ENCODE measurements at places on chromosomes 3 and 15.
A peak's percentile ranks its signal among the peaks of the same experiment; 100 is the strongest.

GRCh38 chr3:182121401-182121800 lies 409.7 kb downstream of the SOX2 start:
- DNase-seq = no peak

GRCh38 chr3:24006-24405 lies 172.6 kb upstream of the CHL1 start:
- DNase-seq = no peak

DNA sequence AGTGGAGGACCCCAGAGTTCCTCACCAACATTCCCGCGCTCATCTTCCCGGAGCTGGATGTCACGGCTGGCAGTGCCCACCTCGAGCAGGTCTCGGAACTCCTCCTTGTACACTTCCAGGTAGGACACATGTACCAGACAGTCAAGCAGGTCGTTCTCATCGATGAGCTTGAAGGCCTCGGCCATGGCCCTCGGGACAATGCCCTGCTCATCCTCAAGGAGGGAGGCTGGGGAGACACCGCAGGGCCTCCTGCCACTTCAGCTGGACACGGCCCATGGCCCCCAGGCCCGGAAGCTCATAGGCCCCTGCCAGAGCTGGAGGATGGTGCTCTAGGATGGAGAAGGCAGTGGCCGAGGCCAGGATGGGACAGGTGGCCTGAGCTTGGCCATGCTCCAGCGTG lies 5.6 kb downstream of the KIF7 start:
- no peak for DNase-seq

DNA sequence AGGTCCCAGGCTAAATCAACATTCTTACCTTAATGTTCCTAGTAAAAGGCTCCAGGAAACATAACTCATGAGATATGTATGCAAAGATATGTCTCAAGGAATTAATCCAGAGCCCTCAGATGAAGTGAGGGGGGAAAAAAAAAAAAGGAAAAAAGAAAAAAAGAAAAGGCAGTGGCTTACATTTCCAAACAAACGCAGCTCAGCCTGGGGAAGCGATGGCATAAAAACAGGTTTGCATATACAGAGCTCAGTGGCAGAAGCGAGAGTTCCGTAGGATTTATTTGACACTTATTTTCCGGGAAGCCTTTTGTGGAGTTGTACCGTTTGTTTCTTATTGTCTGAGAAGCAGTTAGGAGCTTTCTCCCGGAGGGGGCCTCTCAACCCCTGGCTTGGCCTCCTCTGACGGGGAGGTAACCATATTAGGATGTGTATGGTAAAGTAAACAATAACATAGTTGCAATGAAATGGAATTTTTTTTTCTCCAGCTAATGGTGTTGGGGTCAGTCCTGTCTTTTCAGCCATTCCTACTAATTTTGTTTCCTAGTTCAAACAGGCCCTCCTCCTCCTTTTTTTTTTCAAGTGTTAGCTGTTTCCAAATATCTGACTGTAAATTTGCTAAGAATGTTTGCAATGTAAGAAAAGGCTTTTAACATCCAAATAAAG lies 338.6 kb downstream of the FOXP1 start:
- no peak for DNase-seq

DNA sequence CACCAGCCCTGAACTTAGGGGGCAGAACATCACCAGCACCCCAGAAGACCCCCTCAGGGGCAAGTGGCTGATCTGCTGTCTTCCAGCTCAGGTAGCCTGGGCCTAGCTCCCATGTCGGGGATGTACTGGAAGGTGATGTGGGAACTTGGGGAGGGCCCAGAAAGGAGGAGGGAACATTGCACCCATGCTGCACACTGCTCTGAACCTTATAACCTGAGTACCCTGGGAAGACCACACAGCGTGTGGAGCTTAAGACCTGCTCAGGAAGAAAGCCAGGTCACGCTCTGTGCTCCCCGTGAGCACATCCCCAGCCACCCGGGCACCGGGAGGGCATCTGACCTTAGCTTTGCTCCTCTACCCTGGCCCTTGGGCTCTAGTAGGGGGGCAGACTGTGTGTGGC lies 159.4 kb downstream of the ATP10A start:
- no peak for DNase-seq

DNA sequence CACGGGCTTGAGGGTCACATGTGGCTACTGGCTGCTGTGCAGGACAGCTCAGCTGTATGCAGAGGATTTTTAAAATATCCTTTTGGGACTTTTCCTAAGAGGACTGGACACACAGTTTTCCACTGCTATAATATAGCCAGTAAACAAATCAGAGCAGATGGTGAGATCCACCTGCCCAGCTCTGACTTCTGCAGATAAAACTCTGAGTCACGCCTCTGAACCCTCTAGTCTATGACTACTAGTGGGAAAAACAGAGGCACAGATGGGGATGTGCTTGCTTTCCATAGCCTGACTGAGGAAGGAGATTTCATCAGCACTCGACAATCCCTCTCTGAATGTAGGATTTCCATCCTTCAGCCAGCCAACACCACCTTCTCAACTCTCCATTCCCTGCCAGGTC lies 45.1 kb downstream of the COLQ start:
- no peak for DNase-seq

- DNase-seq = no peak
Observed at GRCh38 chr15:98586066-98586465, 62.3 kb upstream of the IGF1R start.

DNA sequence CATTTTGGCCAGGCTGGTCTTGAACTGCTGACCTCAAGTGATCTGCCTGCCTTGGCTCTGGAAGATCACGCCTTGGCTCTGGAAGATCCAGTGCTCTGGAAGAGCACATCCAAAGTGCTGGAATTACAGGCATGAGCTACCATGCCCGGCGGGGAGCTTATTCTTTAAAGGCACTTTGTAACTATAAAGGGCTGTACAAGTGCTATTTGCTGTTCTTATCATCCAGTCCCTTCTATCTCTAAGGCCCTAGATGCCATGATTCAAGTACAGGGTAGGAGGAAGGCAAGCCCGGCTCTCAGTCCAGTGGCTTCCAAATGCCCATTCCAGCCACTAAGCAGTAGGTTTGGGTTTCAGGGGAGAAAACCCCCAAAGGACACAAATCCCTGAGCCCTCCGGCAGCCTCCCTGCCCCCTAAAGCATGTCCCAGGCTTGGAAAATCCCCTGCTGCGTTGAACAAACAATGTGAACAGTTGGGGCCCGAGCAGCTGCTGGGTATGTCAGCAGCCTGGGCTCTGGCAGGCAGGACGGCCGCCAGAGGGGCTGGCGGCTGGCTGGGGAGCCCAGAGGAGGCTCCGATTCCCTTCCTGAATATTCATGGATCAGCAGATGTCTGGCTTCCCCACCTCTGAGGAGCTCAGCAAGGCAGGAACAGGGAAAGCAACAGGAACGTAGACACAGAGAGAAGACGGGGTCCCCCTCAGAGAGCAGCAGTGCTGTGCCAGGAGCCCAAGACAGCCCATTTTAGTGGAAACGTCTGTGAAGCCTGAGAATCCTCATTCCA lies 7.7 kb downstream of the IGDCC4 start:
- peak; percentile 90 for DNase-seq

DNA sequence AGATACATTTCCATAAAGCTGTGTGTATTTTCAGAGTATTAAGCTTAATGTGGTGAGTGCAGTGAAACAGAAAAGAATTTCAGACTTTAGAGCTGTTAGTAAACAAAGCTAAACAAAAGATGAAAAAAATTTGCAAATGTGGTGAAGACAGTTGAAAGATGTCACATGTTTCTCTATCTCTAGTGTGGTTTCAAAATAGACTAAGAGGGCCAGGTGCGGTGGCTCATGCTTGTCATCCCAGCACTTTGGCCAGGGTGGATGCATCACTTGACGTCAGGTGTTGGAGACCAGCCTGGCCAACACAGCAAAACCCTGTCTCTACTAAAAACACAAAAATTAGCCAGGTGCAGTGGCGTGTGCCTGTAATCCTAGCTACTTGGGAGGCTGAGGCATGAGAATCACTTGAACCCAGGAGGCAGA lies 466.0 kb upstream of the NR2F2 start:
- DNase-seq = no peak

DNA sequence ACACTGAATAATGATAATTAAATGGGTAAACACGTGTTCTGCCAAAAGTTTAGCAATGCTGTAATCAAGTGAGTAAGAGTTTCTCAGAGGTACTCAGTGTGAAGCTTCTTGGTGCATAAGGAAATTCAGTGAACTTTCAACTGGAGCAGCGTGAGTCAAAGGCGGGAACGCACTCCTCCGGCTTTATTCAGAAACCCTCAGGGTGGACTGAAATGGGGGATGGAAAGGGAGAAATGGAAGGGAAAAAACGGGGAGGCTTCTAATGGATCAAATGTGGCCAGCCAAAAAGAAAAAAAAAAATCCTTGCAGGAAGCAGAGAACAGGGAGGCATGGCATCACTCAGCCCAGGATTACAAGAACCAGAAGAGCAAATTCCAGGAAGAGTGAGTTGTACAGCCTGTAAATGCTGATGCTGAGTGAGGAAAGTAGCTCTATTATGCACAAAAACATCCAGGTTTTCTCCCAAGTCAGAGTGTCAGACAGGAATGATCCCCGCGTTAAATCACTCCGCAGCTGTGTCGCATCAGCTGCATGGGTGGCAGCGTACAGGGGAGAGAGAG lies 85.3 kb downstream of the ASB7 start:
- DNase-seq = no peak

DNA sequence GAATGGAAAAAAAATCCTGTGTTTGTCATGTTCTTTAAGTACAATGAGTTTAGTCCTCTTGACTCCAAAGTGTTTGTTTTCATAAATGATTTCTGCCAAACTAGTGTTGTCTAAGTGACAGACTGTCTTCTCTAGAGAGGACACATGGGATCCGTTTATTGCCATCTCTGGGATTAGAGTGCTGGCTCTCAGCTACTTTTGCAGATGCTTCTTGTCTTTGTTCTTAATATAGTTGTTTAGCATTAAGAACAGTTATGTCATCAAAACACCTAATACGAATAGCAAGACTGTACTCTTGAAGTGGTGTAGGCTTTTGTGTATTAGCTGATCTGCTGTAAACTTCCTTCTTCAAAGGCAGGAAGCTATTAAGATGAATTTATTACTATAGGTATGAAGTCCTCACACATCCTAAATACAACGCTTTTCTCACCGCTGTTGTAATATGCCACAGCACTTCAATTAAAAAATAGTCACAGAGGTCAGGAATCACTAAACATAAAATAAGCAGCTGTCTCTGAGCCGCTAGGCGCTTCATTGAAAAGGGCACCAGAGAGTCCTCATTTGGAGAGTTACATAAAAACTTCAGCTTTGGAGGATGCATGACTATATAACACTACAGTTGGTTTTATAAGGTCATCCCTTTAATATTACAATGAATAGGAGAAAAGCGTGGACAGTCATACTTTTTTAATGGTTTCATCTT lies 128.3 kb upstream of the ZNF385D start:
- DNase-seq = no peak

DNA sequence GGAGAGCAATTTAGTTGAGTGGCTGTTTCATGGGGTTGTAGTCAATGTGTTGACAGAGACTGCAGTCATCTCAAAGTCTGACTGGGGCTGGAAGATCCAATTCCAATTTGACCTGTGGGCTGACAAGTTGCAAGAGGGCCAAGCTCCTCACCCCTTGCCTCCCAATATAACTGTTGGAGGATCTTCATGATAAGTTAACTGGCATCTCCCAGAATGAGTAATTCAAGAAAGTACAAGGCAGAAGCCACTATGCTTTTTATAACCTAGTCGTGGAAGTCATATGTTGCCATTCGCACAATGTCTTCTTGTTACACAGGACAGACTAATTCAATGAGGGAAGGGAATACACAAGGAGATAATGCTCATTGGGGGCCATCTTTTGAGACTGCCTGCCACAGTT lies 29.1 kb downstream of the GPR15 start:
- no peak for DNase-seq

DNA sequence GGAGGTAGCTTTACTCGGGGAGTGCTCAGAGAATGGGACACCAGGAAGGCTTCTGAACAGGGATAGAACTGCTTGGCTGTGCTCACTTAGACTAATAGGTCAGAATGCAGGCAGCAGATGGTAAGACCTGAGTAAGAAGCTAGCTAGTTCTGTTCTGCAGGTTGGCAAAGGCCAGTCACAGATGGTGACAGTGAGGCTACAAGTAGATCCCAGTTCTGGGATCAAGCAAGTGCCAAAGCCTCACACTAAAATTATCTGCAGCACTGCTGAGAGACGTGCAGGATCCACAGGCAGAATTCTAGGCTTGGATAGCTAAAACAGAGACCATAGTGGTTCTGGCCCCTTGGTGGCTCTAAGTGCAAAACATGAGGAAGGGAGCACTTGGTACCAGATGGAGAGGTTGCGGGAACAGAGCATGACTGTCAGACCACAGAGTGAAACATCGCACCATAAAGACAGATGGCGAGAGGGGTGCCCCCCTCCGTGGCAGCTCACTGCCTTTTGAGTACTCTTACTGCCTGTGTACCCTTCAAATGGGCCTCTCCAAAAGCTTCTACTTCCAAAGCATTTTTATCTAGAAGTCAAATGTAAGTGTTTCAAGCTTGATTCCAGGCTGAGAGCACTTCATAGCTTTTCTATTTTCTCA lies 3.6 kb upstream of the GLCE start:
- DNase-seq = peak; percentile 92

GRCh38 chr3:186476044-186476468 lies 68.1 kb downstream of the CRYGS start:
- DNase-seq = no peak

GRCh38 chr3:118171236-118171852 lies 863.3 kb downstream of the IGSF11 start:
- no peak for DNase-seq

DNA sequence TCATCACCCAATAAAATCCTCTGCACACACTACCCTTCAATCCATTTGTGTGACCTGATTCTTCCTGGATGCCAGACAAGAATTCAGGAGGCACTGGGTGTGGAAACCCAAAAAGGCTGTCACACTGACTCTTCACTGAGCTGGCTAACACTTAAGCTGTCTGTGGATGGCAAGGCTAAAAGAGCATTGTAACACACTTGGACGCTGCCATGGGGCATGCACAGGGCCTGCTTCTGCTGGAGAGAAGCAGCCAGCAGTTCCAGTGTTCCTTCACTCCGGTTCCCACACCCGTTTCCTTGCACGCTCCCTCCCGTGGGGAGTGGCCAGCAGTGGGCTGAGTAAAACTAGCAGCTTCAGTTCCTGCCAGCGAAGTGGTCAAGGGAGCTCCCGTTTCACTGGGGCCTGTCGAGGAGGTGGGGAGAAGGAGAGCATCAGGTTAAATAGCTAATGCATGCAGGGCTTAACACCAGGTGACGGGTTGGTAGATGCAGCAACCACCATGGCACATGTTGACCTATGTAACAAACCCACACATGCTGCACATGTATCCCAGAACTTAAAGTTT lies 737.1 kb downstream of the FHIT start:
- DNase-seq = no peak

GRCh38 chr3:15579051-15579450 lies 22.3 kb downstream of the HACL1 start:
- no peak for DNase-seq
